ENCODE measurements at places on chromosomes 5 and 9.
A peak's percentile ranks its signal among the peaks of the same experiment; 100 is the strongest.

DNA sequence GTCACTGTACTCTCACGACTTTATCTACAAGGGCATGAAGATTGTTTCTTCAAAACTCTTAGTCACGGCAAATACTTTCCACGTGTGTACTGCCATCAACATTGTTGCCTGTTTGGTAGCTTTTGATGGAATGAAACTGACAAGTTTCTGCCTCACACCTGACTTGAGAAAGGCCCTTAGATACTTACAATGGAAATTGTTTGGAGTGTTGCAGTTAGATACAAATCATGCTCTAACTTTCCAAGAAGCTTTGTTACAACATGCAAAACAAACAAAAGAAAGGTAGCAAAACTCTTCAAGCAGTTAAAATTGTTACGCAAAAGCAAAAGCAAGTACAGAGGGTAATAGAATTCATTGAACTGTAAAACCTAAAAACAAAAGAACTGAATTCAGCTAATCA is 91.1 kb upstream of the TLE4 start:
- DNase-seq, result no peak

DNA sequence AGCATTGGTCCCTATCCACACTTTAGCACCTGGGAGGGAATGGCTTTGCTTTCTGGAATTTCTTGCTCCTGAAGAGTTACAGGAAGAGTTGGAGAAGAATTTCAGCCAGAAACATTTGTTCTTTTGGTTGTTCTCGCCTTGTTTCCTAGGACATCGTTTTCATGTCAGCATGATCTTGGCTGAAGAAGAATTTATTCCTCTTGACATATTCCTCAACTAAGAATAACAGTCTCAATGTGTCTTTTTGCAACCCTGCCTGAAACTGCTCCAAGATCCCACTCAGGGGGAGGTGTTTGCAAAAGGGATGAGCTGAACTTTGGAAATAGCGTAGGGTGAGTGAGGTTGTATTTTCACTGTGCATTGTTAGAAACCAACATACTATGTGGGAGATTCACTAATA is 26.1 kb downstream of the MAMDC2 start:
- no peak for DNase-seq

DNA sequence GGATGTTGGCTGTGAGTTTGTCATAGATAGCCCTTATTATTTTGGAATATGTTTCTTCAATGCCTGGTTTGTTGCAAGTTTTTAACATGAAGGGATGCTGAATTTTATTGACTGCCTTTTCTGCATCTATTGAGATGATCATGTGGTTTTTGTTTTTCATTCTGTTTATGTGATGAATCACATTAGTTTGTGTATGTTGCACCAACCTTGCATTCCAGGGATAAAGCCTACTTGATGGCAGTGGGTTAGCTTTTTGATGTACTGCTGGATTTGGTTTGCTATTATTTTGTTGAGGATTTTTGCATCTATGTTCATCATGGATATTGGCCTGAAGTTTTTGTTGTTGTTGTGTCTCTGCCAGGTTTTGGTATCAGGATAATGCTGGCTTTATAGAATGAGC is 225.6 kb downstream of the PCSK1 start:
- DNase-seq, result no peak

- DNase-seq, result no peak
Measured at GRCh38 chr5:179407191-179408175, 62.2 kb upstream of the ADAMTS2 start.

GRCh38 chr5:125835293-125836172 is 587.7 kb upstream of the GRAMD2B start:
- DNase-seq, result no peak

- DNase-seq, result no peak
Measured at GRCh38 chr5:39151745-39152144, 67.6 kb downstream of the FYB1 start.

- no peak for DNase-seq
Measured at GRCh38 chr5:170479484-170479883, 24.3 kb upstream of the KCNIP1 start.

GRCh38 chr9:81649475-81650240 is 39.7 kb downstream of the TLE1 start:
- no peak for DNase-seq

- DNase-seq, result no peak
Measured at GRCh38 chr5:140674211-140674610, 835 bp upstream of the DND1 start.

GRCh38 chr5:74303578-74303977 is 336.9 kb downstream of the ENC1 start:
- DNase-seq, result no peak

DNA sequence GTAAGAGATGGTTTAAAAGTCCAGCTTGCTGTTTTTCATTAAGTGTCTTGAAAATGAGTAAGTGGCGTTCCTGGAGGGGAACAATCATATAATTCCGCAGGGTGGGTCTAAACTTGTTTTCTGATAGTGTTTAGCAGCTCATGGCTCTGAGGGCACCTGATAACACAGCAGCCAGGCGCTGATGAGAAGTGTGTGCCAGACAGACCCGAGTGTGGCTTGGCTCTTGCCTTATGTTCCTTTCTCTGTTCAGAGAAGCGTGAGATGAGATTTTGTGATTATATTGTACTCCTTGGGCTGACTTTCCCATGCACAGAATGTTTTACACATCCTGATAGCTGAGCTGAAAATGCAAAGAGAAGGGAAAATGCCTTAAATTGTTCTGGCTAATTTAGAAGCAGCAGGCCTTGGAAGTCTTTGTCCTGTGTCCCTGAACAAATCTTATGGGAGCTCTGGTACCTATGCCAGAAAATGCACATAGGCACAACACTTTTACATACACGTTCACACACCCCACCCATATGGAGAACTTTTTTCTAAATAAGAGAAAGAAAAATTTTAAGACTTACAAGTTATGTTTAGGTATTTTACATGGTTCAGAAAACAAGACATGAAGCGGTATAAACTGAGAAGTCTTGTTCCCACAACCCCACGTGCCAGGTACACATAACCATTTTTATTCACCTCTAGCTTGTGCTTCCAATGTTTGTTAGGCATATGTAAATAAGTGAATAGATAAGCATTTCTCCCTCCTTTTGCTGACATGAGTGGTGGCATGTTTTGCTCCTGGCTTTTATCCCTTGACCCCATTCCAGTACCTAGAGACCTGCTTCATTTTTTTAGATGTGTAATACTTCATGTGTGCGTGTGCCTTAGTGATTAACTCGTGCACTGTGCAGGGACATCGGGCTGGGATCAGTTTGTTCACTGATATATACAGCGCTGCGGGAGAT is 152.2 kb upstream of the OTULINL start:
- DNase-seq, result no peak

DNA sequence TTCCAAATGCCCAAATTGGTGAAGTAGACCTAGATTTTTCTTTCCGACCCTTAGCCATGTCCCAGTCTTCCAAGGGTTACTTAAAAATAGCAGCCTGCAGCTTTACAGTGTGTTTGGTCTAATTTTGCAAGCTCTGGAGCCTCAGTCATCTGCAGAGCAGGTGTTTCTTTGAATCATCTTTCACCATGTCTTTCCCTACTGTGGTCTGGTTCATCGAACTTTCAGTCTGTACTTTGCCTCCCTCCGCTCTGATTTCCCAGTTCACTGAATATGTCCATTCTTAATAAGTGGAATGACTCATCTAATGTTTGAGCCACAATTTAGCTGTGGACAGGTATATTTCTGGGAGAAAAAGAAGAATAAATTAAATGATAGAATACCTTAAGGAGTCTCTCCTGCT is 1060.7 kb downstream of the EFNA5 start:
- no peak for DNase-seq

DNA sequence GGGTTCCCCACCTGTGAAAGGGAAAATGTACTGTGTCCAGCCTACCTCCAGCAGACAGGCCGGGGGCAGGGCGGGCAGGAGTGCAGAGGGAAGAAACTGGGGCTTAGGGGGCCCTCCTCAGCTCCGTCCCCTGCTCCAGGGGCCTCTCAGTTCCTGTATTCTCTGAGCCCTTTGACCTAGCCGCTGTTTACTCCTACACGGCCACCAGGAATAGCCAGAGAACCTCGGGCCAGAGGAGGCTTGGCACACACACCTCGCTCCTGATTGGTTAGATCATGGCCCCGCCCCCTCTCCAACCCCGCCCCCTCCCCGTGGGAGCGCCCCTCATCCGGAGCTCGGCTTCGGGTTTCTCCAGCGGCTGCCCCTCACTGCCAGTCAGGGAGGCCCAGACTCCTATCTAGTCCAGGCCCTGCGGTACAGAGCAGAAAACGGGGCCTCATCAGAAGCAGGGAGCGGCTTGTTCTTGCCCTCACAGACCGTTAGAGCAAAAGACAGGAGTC is 2.2 kb downstream of the ST6GALNAC6 start:
- no peak for DNase-seq

DNA sequence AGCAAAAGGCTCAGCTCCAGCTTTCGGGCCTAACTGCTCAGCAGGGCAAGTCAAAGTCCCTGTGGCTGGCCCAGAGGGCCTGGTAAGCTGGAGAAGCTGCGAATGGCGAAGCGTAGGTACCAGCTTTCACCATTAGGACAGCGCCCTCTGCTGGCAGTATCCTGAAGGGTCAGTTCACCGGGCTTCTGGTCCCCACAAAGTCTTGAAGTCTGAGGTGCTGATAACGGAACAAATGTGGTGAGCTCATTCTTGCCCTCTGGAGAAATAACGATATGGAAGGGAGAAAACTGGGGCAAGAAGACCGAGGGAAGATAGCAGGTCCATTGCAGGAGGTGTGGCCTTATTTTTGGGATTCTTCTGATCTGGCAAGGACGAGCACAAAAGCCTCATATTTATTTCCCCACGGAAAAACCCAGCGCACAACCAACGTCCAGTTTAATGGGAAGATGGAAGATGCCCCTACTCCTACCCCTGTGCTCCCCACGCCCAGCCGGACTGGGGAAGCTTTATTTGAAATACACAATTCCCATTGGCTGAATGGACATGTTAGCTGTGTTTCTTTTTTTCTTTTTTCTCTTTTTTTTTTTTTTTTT is 7.2 kb downstream of the SOWAHA start:
- DNase-seq, result peak; percentile 81

DNA sequence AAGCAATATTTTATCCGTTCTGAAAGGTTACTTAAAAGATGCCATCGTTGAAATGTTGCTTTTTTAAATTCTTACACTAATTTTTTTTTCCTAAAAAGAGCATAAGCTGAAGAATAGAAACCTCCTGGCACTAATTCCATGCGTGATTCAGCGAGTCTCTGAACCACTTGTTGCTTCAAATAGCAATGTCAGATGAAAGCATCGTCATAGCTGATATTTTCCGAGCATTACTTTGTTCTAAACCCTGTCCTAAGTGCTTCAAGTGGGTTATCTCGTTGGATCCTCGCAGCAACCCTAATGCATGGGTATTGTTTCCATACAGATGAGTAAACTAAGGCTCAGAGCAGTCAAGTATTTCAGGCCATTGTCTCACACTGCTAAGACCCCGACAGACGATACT is 79.7 kb downstream of the CDH6 start:
- DNase-seq, result no peak

DNA sequence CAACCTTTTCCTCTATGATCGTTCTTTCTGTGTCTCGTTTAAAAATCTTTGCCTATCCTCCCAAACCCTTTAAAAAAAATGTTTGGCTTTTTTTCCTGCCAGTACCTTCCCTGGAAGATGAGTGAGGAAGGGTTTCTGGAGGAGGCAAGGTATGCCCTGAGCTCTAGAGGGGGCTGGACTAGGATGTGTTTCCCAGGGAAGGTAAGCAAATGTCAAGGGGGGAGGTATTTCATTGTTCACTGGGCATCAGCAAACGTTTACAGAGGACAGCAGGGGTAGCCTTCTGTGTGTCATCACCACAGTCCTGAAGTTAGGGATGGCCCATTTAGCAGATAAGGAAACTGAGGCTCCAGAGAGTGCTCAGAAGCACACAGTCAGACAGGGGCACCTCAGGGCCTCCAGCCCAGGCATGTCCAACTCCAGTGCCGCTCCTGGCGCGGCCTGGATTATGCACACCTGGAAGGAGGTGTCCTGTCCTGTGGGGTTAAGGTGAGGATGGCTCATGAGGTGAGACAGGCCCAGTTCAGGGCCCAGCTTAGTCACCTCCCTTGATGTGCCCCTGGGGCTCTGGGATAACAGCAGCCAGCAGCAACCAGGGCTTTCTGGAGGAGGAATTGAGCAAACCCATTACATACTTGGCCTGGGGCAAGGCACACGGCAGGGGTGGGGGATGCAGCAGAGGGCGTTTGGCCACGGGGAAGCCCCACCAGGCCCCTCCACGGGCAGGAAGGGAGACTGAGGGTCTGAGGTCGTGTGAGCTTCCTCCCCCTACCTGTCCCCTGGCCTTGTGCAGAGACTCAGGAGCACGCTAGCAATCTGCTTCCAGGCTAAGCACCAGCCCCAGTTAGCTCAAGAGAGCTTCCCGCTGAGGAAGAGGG is 100.3 kb upstream of the LMX1B start:
- DNase-seq, result no peak

DNA sequence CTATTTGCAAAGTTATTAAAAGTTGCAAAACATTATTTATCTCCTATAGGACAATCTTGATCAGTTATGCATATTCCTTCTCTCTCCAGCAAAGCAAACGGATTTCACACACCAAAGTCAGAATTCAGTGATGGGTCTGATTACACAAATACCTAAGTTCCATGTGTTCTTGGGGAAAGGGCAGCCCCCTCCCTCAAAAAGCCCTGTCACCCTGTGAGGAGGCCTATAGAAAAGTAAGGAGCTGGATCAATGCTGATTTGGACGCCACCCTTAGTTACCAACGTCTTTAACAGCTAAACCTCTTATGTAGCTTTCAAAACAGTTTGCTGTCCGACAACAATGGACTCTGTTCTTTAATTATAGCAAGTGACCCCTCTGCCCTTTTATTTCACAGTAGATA is 6.4 kb downstream of the ZNF608 start:
- DNase-seq, result no peak

DNA sequence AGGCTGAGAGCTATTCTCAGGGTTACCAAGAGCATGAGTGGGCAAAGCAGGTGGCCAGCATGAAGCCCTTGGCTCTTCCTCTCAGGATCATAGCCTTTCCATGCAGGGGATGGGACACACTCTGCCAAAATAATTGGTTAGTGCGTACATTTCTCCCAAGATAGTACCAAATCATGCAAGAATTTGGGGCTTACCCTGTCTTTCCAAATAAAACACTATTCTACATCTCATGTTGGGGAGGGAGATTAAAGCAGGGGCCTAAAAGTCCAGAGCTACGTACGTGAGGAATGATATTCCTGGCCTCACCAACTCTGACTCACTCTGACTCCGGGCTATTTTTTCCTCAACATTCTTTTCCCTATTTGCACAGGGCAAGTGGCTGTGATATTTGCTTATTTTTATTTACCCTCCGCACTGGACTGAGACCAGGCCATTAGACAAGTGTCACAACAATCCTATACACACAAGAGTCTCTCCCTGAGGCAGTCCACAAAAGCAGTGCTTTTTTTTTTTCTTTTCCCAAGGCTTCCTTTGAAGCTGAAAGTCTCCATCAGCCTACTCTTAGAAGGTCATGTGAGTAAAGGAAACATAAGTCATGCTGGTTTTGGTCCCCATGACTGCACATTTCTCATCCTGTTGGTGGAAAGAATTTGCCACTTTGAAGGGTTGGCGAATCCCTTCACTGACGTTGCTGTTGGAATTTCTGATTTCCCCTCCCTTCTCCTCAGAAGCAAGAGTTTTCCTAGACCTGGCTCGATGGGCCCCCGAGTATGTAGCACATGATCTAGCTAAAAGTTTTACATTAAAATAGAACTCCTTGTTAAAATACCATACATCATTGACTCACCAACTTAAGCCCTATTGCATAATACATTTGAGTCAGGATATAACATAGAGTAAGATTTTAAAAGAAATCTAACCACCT is 40.0 kb downstream of the TMEM252 start:
- no peak for DNase-seq

GRCh38 chr9:72924154-72924790 is 28.6 kb downstream of the ALDH1A1 start:
- no peak for DNase-seq
